ENCODE measurements at places on chromosomes 4 and X.

GRCh38 chr4:94349193-94349592, 6.6 kb upstream of the HPGDS start:
- DNase-seq: no peak

DNA sequence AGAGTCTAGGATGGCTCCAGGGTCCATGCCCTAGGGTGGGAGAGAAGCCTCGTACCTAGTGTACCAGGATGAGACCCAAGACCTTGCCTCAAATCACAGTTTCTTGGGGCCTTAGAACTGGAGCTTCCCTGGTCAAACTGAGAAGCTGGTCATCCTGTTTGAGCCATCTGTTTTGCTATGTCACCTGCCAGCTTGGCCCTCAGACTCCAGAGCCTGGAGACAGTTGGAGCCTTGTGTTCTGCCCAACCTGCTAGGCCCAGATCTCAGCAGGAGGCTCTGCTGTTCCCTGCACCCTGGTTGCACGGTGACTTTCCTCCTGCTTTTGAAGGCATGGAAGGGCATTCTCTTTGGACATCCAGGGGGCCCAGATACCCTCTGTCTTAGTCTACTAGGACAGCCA, 206.3 kb upstream of the ATP6AP2 start:
- no peak for DNase-seq

DNA sequence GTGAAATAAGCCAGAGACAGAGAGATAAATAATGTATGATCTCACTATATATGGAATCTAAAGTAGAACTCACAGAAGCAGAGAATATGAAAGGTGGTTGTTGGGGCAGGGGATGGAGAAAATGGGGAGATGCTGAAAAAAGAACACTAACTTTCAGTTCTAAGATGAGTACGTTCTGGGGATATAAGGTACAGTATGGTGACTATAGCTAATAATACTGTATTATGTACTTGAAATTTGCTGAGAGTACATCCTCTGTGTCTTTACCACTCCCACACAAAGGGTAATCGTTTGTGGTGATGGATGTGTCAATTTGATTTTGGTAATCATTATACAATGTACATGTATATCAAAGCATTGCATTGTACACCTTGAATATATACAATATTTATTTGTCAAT, 6.6 kb downstream of the FBXL5 start:
- DNase-seq: no peak

GRCh38 chr4:166172619-166173018, 299.6 kb downstream of the TLL1 start:
- DNase-seq: no peak

GRCh38 chrX:23888887-23889501, 18.7 kb downstream of the APOO start:
- DNase-seq: no peak

DNA sequence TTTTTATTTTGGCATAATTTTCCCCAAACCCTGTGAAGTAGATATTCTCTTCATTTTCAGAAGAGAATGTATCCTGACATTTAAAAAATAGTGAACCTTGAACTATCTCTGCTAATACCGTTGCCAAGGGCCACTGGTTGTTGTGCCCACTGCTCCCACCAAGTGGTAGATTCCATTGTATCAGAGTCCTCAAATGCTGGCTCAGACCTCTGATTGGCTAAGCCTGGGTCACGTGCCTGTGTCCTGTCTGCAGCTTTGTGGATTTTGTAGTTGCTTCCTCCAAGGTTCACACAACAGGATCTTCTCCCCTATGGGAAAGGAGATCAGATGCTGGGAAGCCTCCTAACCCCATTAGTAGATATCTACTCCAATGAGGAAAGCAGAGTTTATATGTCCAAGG, 104.8 kb upstream of the CASK start:
- DNase-seq: no peak

- no peak for DNase-seq
Measured at GRCh38 chr4:174266416-174266815, 17.1 kb downstream of the FBXO8 start.

DNA sequence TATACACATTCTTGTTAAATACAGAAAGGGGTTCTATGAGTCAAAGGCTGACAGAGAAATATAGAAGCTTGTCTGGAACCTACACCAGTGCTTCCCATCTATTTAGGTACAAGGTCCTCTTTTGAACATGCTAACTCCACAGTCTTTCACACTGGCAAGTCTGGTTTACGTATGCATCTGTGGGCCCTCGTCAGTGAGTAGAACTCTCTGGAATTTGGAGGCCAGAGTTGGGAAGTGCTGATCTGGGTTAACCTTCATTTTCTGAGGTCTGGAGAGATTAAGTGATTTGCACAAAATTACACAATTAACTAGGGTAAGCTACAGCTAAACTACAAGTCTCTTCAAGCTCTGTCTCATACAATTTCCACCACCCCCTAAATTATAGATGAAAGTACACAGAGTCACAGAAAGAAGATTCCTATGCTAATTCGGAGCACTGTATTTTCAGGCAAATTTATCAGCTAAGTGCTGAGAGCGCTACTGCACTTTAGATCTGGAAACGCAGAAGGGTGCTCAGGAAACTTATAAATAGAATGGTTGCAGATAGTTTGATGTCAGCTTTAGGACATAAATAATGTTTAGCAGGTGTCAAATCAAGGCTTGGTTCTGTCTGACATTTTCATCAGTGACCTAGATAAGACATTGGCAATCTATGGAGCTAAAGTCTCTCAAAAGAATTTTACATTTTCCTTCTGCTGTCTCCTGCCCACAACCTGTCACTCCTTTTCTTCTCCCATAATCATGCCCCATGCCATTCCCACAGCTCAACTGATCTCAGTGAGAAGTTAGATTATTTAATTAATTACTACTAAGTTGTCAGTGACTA, 43.0 kb upstream of the PDLIM5 start:
- no peak for DNase-seq

GRCh38 chrX:1178580-1179057, 33.8 kb downstream of the CRLF2 start:
- no peak for DNase-seq

- DNase-seq: no peak
Measured at GRCh38 chr4:113522433-113522832, 239.1 kb downstream of the CAMK2D start.

- no peak for DNase-seq
Measured at GRCh38 chr4:143597276-143597675, 83.8 kb downstream of the SMARCA5 start.
